ENCODE measurements at places on chromosomes 16 and 17.

DNA sequence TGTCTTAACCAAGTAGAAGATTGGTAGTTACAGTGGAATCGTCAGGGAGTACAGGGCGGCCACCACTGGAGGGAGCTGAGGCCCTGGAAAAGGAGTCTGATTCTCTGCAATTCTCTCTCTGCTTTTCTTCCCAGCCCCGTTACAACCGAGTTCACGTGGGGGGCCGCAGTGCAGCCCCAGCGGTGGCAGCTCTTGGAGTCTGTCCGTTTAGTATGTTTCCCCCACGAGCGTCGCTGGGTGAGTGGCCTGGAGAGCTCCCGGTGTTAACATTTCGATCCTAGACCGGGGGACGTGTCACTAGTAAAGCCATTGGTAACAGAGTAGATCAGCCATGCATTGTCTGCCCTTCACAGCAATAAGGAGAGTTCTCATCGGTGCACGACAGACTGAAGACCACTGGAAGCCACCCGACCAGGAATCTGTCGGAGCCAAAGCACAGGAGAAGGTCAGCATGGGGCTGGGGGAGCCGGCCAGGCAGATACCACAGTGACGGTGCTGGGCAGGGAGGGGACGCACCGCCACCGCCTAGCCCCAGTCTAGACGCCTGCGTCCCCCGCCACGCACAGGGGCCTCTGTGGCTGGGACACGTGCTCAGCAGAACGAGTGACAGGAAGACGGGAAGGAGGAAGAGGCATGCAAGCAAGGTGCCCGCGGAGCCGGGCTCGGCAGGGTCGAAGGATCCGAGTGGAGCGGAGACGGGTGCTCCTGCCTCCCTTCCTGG lies 15.7 kb downstream of the SLC16A3 start:
- DNase-seq = no peak

- peak; percentile 34 for DNase-seq
These were observed 108.5 kb upstream of the CCL2 start for GRCh38 chr17:34146440-34147043.

GRCh38 chr16:75921281-75921680 lies 195.0 kb upstream of the CPHXL start:
- DNase-seq = no peak

GRCh38 chr17:43368740-43369506 lies 29.9 kb upstream of the ARL4D start:
- DNase-seq = peak; percentile 70

DNA sequence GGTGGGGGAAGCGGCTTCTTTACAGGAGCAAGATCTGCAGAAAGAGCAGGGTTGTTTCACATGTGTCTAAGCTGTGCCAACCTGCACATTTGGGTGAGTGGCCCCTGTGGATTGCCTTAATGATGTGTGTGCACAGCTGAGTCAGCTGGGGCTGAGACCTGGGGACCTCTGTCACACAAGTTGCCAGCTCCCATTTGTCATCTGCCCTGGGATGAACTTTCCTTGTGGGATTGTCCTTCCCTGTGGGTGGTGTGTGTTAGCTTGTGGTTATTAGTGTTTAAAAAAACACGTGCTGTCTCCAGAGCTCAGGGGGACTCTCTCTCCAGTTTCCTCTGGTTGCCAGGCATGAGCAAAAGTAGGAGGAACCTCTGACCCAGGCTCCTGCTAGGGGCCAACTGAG lies 400.5 kb upstream of the CCL2 start:
- no peak for DNase-seq

GRCh38 chr16:70590722-70591415 lies 55.5 kb upstream of the IL34 start:
- DNase-seq = no peak

DNA sequence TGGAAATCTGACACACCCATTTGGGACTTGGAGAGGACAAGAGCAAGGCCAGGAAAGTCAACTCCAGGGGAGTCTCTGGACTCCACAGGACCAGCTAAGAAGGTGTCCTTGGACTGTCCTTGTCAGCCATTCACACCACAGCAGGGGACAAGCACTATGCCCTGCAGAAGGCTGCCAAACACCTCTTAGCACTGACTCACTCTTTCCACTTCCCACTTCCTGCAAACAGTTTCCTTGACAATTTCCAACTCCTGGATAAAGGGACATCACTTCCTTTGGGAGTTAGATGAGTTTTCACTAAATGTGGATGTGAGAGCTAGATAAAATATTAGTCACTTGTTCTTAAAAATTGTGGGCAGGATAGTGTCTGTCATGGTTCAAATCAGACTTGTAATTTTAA lies 37.8 kb upstream of the BCAR1 start:
- no peak for DNase-seq

Measured in activated naive CD4-positive, alpha-beta T cell treated with Interleukin-2 at 50 U/mL for 16 hours (primary cell).